Choroid plexus epithelial cell (primary cell): ENCODE measurements at places on chromosomes 7 and 10.

DNA sequence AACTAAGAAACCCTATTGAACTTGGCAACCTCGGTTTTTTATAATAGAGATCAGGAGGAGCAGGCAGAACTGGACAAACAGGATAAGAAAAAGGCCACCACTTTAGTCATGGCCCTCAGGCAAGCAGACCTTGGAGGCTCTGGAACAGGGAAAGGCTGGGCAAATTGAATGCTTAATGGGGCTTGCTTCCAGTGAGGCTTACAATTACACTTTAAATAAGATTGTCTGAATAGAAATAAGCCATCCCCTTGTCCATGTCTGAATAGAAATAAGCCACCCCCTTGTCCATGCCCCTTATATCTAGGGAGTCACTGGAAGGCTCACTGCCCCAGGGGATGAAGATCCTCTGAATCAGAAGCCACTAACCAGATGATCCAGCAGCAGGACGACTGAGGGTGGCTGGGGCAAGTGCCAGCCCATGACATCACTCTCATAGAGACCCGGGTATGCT lies 40.6 kb downstream of the AKR1B15 start:
- no peak for DNase-seq

- DNase-seq = no peak
Measured at GRCh38 chr7:139901901-139902300, 72.8 kb downstream of the TBXAS1 start.

GRCh38 chr10:128174581-128175559 lies 48.6 kb upstream of the MKI67 start:
- no peak for DNase-seq

DNA sequence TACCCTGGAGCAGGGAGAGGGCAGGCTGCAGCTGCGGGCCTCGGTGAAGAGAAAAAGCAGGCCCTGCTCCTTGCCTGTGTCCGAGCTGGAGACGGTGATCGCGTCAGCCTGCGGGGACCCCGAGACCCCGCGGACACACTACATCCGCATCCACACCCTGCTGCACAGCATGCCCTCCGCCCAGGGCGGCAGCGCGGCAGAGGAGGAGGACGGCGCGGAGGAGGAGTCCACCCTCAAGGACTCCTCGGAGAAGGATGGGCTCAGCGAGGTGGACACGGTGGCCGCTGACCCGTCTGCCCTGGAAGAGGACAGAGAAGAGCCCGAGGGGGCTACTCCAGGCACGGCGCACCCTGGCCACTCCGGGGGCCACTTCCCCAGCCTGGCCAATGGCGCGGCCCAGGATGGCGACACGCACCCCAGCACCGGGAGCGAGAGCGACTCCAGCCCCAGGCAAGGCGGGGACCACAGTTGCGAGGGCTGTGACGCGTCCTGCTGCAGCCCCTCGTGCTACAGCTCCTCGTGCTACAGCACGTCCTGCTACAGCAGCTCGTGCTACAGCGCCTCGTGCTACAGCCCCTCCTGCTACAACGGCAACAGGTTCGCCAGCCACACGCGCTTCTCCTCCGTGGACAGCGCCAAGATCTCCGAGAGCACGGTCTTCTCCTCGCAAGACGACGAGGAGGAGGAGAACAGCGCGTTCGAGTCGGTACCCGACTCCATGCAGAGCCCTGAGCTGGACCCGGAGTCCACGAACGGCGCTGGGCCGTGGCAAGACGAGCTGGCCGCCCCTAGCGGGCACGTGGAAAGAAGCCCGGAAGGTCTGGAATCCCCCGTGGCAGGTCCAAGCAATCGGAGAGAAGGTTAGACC lies 138.0 kb upstream of the STK17A start:
- no peak for DNase-seq

- no peak for DNase-seq
Measured at GRCh38 chr10:83862723-83863122, 276.6 kb upstream of the GHITM start.

GRCh38 chr7:10740805-10741204 lies 232.9 kb upstream of the PHF14 start:
- DNase-seq = no peak

- peak; percentile 55 for DNase-seq
Measured at GRCh38 chr7:1197997-1198625, 34.6 kb upstream of the UNCX start.
